Activated T-helper 1 cell treated with anti-CD3 and anti-CD28 coated beads, Interleukin-2, amount 50 U/mL, for 16 hours (primary cell): ENCODE measurements at places on chromosomes 12 and 14.

DNA sequence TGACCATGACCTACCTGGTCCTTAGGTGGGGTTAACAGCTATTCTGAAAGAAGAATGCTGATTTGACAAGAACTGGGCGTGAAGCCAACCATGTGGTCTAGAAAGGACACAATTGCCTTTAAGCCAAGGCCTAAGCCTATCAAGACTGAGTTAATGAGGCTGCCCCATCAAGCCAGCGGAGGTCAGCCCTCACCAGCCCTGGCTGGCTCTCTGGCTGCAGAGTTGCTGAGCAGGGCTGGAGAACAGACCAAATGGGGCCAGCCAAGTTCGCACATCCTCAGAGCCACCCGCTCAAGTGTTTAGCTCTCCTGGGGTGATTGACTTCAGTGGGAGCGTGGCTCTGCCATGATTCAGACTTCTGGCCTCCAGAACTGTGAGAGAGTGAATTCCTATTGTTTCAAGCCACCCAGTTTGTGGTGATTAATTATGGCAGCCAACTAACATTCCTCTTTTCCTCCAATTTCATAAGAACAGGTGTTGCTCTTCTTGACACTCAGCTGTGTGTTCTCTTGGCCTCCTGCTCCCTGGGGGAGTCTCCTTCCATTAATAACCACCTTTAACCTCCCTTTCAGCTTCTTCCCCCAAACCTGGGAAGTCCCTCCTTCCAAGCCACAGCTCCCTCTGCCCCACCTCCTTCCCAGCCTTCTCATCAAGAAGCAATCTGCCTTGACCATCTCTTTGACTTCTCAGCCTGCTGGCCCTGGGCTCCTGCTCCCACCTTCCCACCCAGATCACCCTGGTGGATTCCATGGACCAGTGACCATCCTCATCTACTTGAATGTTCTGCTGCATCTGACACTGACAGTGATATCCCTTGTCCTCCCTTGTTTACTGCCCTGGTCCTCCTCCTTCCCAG, 5.3 kb upstream of the SERPINA5 start:
- no peak for DNase-seq

DNA sequence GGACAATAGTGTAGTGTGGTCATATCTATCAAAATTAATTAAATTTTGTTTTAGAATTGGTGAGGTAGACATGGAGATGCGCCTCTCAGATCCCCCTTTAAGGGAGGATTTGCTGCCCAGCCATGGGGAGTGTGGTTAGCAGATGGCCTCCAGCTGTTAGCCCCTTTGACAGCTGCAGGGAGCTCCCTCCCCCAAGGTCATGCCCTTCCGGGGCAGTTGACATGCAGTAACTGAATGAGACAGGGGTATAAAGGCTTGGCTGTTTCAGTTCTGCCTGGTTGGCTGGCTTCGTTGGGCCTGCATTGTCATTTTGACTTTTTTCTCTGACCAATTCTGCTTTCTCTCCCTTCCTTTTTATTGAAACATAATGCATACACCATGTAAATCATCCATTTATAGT, 291.5 kb upstream of the SRRM4 start:
- DNase-seq: no peak

DNA sequence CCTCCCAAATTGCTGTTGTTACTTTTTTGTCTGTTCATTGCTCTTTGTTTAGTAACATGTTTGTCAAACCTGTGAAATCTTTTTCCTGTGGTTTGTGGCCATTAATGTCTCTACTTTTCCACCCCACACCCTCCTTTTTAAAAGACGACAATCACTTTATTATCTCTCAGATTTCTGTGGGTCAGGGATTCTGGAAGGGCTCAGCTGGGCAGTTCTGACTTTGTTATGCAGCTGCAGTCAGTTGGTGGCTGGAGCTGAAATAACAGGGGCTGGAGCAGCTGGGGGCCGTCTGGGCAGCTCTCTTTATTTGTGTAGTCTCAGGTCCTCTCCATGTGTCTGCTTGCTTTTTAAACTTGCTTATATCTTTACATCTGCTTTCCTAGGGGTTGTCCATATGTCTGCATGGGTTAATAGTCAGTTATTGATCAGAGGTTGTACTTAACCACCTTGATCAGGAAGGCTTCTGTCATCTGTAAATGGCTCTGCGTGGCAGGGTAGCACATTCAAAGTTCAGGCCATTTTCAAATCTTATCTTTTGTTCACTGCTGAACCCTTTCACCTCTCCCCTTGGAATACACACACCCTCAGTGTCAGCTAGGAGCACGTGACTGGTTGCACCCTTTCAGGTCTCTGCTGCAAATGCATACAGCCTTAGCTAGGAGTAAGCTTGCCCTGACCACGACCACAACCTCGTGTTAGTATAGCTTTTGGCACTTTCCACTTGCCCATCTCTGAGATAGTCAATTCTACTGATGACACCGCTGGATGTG, 27.9 kb downstream of the BORCS5 start:
- no peak for DNase-seq

DNA sequence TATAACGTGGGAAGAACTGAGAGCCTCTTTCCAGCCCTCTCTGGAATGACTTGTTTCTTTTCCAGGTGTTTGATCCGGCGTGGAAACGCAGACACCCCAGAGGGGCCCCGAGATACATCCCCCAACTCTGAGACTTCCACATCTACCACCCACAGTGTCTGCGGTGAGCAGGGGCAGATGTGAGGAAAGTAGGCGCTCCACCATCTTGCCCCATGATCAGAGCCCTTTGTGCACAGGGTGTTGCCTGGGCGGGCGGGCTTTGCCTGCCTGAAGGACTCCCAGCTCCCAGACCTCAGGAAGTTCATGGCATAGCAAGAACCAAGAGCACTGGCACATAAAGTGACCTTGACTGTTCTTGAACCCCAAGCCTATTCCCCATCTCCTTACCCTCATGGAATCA, 2.8 kb downstream of the CARMIL3 start:
- no peak for DNase-seq

DNA sequence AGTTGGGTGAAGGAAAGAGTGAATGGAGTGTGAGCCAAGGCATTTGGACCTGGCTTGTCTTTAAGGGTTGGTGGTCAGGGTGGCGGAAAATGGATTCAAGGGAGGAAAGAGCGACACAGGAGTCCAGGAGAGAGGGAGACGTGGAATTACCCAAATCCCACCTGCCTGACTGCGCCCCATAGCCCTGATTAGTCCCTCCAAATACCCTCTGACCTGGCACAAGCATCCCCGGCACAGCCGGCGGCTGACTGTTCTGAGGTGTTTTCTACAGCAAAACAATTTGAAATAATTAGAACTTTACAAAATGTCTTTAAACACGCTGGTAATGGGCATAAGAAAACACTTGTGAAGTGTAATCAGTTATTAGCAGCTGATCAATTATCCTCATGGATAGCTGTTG, 175.8 kb downstream of the PHETA1 start:
- DNase-seq: no peak
